Stimulated activated CD8-positive, alpha-beta memory T cell treated with anti-CD3 and anti-CD28 coated beads, Interleukin-2, amount 100 ng/mL, for 1 hour (primary cell): ENCODE measurements at places on chromosomes 12 and 14.

- no peak for DNase-seq
These were observed 6.3 kb downstream of the MGP start for GRCh38 chr12:14879222-14879933.

- DNase-seq = no peak
These were observed 72.8 kb upstream of the SAV1 start for GRCh38 chr14:50740856-50741255.

DNA sequence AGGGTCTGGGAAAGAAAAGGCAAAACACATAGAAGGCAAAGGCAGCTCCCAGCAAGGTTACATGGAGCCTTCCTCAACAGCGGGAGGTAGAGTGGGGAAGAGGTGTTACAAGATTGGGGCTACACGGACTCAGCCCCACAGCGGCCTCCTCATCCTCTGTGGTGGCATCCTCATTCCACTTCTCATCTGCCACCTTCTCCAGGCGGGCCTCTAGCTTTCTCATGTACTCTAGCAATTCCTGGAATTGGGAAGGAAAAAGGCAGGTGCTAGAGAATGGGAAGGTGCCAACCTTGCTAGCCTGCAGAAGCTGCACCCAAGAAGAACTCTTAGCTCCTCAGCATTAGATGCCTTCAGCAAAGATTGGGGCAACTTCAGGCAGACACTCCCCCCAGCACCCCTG is 13.2 kb downstream of the CALCOCO1 start:
- DNase-seq = no peak

DNA sequence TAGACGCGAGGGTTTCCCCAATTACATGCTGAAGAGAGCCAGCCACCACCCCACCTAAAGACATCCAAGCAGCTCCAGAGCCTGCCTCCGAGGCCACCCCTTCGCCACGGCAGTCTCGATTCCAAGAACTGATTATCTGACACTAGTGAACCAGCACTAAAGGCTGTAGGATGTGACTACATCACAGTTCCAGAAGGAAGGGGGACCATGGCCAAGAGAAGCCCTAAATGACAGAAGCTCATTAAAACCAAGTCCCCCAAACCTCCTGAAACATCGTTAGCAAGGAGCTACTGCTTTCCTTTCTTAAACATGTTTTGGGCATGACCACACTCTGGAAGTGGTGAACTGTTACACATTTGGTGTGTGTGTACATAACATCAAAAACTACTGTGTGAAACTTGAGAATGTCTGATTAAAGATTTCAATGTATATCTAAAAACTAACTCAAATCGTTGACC is 88.2 kb downstream of the DUSP16 start:
- no peak for DNase-seq

DNA sequence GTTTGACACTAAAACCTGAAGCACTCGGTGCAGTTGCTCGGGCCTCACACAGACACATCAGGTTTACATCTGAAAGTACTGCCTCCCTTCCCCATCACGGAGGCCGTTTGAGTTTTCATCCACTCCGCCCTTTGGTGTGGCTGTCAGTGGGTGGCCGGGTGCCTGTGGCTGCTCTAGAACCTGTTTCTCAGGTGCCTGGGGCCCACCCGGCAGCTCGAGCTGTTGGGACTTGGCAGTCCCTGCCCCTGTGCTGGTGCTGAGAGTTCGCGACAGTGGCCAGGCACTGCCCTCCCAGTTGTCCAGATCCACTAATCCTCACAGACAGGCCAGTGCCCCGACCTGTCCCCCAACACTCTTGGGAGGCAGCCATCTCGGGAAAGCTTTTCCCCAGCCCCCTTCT is 22.4 kb downstream of the XRCC3 start:
- no peak for DNase-seq

DNA sequence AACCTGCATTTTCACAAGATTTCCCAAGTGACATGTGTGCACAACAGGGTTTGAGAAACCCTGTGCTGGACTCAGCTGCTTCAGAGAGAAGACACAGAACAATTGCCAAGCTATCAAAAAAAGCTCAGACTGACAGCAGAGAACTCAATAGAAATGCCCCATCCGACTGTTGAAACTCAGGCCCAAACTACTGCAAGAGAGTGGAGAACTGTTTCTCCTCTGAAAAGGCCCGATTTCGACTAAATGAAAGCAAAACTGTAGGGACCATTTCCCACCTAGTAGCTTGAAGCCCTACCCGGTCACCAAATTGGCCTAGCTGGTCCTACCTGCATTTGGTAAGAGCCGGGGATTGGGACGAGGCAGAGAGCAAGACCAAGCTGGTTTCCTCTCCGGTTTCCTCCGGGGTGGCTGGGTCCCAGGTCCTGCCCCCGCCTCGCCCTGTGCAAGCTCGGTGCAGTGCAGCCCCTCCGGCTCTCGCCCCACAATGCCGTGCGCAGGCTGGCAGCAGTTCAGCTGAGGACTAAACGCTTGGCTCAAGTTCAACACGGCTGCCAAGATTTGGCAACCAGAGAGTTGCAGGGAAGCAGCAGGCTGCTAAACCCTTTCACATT is 1180.6 kb downstream of the VRK1 start:
- peak; percentile 55 for DNase-seq

DNA sequence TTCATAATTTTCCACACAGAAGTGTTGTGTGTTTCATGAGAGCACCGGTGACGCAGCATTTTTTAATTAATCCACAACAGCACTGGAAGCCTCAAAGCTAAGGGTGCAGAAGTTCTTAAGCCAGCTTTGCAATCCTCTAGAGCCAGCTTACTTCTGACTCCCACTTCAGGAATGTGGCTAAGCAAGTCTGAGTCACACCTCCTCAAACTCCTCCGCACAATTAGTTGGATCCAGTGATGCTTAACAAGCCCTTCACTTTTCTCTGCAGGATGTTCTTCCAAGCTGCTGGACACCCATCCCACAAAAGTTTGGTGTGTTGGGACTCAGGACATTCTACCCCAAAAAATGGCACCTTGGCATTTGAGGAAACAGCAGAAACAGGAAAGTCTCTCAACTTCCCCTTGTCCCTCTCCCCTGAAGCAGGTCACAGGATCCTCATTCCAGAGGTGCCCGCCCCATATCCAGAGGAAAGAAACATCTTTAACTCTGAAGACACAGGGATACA is 210.0 kb downstream of the PPM1H start:
- DNase-seq = no peak

- DNase-seq = no peak
These were observed 9.2 kb upstream of the ADCK1 start for GRCh38 chr14:77790566-77791224.

DNA sequence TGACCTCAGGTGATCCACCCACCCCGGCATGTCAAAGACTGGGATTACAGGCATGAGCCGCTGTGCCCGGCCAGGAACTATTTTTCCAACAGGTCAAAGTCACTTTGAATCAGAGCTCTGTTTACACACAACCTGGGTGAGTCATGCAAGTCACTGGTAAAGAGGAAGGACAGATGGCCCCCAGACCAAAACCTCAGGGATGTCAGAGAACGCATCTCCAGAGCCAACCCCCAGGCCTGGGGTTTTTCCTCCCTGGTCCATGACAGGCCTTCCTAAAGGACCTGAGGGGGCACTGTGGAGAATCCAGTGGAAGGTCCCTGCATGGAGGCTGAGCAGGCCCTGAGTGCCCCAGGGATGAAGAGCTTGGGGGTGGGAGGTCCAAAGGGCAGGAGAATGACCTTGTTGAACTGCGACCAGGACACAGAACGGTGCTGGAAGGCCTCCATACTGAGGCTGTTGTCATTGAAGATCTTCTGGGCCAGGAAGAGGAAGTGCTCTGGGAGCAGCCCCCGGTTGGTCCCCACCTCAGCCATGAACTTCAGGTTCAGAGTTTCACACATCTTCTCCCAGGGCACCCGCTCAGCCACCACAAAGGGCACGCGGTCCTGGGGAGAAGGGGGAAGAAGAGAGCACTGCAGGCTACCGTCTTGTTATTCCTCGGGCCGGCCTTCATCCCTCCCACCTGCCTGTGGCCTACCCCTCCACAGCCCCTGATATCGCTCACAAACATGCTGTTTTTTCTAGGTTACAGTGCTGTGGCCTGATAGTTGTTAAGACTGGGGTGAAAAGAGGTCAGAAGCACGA is 9.1 kb downstream of the STAT6 start:
- DNase-seq = no peak

GRCh38 chr12:53677016-53677799 is 1.3 kb upstream of the ATP5MC2 start:
- no peak for DNase-seq

- no peak for DNase-seq
These were observed 39.4 kb downstream of the CCNK start for GRCh38 chr14:99520571-99521081.

- no peak for DNase-seq
These were observed 139.2 kb downstream of the C12orf75 start for GRCh38 chr12:105469701-105470100.

DNA sequence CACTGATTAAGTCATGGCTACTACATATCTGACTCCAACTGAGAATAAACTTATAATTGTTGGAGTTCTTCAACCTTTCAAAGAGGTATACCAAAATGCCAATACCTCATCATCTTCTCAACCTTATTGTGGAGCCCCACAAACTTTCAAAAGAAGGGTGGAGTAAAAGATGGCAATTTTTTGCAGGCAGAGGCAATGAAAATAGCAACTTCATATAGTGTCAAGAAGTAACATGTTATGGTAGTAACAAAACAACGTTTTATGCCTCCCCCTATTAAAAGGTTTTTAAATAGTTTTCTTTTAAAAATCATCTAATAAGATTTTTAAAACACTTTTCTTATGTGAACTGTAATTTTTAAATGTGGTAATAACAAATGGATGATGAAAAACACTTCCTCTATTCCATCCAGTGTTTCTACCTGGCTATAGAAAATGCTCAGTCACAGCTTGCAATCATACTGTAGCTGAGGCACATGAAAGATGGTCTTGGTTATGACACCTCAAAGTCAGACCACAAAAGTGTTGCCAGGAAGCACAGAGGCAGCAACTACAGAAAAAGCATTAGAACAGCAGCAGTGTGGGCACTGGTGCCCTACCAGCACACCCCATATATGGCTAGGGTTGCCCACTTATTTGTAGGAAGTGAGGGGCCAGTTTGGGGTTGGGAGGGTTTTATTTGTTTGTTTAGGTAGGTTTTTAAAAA is 7.0 kb downstream of the PPP1R12A start:
- DNase-seq = peak; percentile 16

DNA sequence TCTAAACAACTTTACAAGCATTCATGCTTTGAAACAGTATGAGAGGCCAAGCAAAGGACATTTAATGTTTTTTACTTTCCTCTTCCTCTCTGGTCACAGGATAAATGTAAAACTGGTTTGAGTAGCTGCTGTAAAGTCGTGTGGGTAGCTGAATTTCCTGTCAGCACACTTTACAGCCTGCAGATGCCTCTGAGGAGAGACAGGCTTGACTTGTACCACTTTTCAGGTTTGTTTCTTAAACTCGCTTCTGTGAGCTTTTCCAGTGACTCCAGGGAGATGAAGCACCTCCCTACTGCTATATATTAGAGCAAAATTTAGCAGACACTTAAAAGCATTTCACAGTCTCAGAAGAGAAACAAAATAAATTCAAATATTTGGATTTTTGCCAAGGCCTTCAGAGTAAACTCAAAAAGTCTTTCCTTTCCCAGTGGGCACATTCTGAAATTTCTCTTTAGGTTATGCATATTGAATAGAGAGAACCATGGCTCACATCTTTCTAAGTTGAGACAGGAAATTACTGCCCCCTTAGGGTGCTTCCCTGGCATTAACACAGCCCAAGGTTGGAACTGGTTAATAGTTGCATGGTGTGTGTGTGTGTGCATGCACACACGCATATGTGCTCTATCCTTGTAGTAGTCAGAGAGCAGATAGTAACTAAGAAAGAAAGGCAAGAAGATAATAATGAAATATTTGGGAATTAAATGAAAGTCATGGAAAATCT is 557.3 kb upstream of the MIS18BP1 start:
- DNase-seq = no peak

DNA sequence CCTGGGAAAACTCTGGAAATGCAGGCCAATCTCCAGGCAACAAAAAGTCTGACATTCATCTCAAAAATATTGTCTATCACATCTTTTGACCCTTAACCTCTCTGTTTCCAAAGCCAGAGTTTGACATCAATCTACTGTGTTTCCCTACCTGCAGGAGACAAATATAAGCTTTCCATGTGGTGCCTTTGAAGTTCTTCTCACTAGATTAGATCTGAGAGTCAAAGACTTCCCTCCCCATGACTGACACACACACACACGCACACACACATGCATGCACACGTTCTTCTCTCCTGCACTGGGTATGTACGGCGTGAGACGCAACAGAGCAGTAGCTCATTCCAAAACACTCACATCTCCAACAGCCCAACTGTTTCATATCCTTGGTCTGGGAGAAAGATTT is 8.1 kb upstream of the ITPR2 start:
- DNase-seq = no peak
